ENCODE measurements at places on chromosomes 11 and 22.

GRCh38 chr11:80443177-80443576 lies 1002.3 kb upstream of the TENM4 start:
- no peak for DNase-seq

DNA sequence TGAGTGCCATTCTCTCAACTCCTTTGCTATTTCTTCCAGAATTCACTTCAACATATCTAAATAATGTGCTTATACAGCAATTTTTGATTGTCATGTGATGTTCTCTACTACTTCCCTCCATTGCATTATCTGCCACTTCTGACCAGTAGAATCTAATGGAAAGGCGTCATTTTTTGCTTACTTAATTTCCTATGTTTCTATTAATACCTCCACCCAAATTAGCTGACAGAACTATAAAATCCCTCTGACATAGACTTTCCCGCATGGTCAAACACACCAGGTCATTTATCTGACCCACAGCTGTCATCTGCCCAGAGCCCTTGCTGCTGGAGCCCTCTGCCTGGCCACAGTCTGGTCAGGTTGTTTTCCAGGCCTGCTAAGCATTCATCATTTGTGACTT lies 258.6 kb upstream of the NARS2 start:
- no peak for DNase-seq

- no peak for DNase-seq
Observed at GRCh38 chr11:10109806-10110205, 184.2 kb downstream of the SBF2 start.

DNA sequence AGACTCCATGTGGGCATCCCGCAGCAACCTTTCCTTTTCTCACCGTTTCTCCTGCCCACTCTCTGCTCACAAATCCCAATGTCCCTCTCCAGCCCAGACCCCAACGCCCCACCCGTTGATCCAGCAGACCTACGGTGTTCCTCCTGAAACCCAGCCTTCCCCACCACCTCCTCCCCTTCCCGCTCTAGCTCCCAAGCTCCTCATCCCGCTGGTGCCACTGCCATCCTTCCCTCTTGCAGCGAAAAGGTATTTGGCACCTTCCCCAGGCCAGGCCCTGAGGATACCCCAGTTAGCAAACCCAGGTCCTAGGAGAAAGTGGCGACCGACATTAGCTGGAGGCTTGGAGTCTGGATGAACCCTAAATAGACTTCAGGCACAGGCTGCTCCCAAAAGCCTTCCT lies 84.0 kb upstream of the RTL6 start:
- DNase-seq = peak; percentile 9

- DNase-seq = no peak
Observed at GRCh38 chr11:9962722-9963121, 298.8 kb downstream of the SWAP70 start.

DNA sequence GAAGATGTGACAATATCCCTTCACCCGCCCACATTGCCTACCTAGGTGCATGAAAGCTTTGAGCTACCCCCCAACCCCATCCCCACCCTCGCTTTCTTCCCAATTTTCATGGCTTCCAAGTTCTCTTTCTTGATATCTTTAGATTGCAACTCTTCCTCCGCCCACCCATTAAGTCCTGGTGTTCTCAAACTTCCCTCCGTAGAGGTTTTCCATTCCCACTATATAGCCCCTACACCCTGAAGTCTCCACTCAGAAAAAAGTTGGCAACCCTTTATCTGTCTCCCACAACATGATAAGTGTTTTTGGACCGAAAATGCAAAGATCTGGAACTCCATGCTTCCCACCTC lies 572 bp downstream of the ZNF70 start:
- no peak for DNase-seq

DNA sequence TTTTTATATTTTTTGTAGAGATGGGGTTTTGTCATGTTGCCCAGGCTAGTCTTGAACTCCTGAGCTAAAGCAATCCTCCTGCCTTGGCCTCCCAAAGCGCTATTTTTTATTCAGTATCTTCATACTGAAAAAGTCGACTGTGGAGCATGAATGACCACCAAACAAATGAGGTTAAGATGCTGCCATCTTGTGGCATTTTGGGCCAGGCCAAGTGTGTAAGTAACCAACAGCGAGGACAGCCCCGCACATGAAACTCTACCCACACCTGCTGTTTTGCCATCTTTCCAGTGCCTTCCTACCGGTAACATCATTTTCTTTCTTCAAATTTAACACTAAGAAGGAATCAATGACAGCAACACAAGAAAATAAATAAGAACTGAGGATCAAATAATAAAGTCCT lies 32.2 kb upstream of the AQP11 start:
- DNase-seq = no peak

- no peak for DNase-seq
Observed at GRCh38 chr11:6747097-6747668, 24.6 kb downstream of the OR2AG2 start.

DNA sequence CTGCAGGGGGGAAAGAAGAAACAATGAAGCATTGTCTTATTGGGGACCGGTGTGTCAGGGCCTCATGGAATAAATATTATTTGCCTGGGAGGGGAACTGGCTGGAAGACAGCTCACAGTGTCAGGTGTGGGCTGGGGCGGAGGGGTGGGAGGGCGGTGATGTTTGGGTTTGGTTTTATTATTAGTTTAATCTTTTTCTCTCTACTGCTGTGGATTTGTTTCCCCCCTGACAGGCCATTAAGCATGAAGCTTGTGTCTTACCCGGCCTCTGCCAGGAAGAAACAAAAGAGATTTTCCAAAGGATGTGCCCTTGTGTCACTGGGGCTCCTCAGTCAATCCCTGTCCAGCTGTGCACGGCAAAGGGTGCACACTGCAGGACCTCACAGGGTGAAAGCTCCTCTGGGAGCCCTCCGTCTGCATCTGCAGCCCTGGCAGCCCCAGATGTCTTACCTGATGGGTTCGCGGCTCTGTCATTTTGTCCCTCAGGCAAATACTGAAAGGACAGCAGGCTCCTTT lies 203.1 kb upstream of the TMEM45B start:
- DNase-seq = no peak

GRCh38 chr11:126332221-126332711 lies 23.2 kb upstream of the ST3GAL4 start:
- DNase-seq = peak; percentile 88

- no peak for DNase-seq
Observed at GRCh38 chr11:20388096-20389055, 860 bp downstream of the PRMT3 start.
